Colonic mucosa (tissue), 4 donors: ENCODE measurements at places on chromosomes 13 and 19. TPM values are rescaled to one million over a fixed set of nuclear protein-coding genes. Genes with fewer than 3 reads are reported as not detected.

Gene CEACAM21
- total RNA-seq: 0.45 TPM

- no peak for DNase-seq
- no peaks in the 10 kb centered on the region for H3K27me3 ChIP-seq
- H3K27ac ChIP-seq: no peak overlapping the region
- no peaks in the 10 kb centered on the region for H3K36me3 ChIP-seq
- no peak overlapping the region for H3K4me3 ChIP-seq
- H3K4me1 ChIP-seq: no peaks in the 10 kb centered on the region
Measured at GRCh38 chr19:32877977-32878745, 8.6 kb upstream of the SLC7A9 start.

GRCh38 chr13:21850013-21851006, 179.4 kb downstream of the FGF9 start:
- H3K4me3 ChIP-seq: no peak overlapping the region
- H3K4me1 ChIP-seq: no peaks in the 10 kb centered on the region
- no peaks in the 10 kb centered on the region for H3K27me3 ChIP-seq
- DNase-seq: no peak
- H3K27ac ChIP-seq: no peak overlapping the region

GRCh38 chr19:40089462-40089861, 1.3 kb downstream of the ZNF780A start:
- DNase-seq: no peak
- no peaks in the 10 kb centered on the region for H3K4me1 ChIP-seq
- H3K36me3 ChIP-seq: no peaks in the 10 kb centered on the region
- no peak overlapping the region for H3K27ac ChIP-seq
